Epithelial cell of proximal tubule (primary cell): ENCODE measurements at places on chromosomes 1 and 21.

DNA sequence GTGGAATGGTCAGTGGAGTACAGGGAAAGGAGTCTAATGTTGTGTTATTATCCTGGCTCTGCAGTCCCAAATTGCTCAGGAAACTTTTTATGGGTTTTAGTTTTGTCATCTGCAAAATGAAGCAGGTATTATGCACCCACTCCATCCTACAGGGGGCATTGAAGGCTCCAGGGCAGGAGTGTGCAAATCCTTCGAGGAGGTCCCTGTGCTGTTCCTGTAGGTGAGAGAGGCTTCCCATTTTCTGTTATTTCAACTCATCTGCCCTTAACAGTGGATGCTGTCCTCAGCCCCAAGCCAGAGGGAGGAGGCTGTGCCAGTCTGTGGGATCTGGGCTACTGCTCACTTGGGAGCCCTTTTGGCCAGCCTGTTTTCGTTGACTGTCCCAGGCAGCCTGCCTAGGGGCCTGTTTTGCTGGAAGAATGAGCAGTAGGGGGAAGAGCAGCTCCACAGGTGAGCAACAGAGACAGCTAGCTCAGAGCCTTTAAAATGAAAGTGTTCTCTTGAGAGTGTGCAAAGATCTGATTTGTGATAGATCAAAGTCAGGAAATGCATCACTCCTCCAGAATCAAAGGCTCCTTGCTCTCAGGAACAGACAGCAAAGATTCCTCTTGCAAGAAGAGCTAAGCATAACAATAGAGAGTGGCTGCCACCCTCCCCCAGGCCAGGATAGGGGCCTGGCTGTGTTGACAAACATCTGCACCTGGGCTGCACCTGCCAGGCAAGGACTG lies 317.6 kb upstream of the PROX1 start:
- DNase-seq = no peak

- peak; percentile 95 for DNase-seq
Observed at GRCh38 chr1:153375511-153375910, at the start of gene S100A12. Gene S100A12 (minus strand): TSS chr1:153375621. CDS start chr1:153374592, 1,029 bp downstream.

- peak; percentile 72 for DNase-seq
Observed at GRCh38 chr1:76158126-76158525, 83.6 kb downstream of the ST6GALNAC3 start.

DNA sequence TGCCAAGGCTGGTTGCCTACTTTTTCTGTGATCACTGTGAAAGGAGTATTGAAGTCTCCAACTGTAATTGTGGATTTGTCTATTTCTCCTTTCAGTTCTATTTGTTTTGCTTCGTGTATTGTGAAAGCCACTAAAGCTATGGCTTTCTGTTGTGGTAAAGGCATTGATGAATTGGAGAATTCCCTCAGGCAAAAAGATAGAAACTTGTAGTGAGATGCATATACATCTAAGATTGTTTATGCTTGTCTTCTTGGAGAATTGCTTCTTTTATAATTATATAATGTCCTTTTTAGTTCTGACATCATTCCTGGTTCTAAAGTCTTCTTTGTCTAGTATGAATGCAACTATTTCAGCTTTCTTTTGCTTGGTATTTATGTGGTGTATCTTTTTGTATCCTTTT lies 36.8 kb downstream of the SWT1 start:
- DNase-seq = no peak

GRCh38 chr1:237953238-237953637 lies 62.5 kb upstream of the ZP4 start:
- DNase-seq = no peak

- DNase-seq = no peak
Observed at GRCh38 chr1:153842006-153842471, 66.8 kb downstream of the SLC27A3 start.

DNA sequence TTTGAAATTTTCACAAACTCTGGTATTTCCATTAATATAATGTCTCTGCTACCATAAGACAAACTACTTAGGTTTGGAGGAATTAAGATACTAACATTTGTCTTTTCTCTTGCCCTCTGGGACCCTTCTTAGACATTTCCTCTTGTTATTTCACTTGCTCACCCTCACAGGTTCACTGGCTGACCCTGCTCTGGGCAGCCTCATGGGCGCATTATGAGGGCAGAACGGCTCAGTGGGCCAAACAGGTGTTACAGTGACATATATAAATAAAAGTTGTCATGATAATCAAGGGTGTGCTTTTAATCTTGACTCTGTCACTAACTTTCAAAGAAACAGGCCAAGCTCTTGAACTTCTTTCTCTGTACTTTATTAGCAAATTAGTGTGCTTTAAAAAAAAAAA lies 46.5 kb downstream of the ZNHIT6 start:
- no peak for DNase-seq

DNA sequence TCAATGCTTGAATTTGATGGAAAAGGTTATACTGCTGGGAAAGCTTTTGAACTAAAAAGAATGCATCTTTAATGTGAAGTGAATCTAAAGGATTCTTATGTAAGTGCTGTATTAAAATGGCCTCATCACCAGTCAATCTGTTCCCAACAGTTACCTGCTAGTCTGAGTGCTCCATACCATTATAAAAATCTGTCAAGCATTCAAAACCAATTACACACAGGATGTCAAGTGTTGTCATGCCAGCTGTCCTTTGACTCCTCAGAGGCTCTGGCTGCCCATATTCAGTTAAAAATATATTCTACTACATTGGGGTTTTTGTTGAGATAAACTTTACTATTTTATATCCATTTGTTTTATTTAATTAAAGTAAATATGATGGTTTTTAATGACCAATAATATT lies 1587.7 kb downstream of the AMY1C start:
- no peak for DNase-seq

DNA sequence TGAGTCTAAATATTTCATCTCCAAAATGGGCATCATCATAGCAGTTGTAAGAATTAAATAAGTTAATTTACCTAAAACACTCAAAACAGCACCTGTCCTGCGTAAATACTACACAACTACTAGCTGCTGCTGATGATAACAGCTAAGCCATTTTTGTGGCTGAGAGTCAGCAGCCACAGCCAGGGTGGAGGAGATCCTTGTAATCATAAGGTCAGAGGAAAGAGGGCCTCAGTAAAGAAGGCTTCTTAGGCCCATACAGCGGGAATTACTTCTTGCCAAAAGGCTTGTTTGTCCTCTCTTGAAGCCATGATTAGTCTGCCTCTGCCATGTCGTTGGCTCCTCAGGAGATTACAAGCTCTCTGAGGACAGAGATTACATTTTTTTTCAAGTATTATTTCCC lies 245.0 kb downstream of the FGGY start:
- no peak for DNase-seq

DNA sequence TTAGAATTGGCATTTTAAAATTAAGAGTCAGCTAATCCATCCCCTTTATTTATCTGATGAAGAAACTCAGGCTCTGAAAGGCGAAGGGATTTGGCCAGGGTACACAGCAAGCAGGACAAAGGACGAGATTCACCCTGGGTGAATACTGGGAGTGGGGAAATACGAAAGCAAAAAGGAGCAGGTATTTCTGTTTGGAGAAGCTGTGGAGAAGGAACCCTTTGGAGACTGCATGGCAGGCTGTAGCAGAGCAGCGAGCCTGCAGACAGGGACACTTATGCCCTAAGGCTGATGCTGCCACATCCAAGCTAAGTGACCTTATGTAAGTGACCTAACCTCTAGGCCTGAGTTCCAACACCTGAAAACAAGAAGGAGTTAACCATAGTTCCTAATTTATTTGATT lies 207.2 kb upstream of the C1orf87 start:
- no peak for DNase-seq

DNA sequence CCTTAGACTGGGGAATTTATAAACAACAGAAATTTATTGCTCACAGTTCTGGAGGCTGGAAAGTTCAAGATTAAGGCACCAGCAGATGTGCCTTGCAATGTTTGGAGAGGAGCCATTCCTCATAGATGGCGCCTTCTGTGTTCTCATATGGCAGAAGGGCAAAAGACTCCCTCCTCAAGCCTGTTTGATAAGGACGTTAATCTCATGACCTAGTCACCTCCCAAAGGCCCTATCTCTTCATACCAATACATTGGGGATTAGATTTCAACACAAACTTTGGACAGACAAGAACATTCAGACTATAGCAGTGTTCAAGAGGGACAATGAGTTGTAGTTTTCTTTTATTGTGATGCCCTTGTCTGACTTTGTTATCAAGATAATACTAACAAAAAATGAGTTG lies 34.3 kb downstream of the PSMG1 start:
- DNase-seq = no peak

DNA sequence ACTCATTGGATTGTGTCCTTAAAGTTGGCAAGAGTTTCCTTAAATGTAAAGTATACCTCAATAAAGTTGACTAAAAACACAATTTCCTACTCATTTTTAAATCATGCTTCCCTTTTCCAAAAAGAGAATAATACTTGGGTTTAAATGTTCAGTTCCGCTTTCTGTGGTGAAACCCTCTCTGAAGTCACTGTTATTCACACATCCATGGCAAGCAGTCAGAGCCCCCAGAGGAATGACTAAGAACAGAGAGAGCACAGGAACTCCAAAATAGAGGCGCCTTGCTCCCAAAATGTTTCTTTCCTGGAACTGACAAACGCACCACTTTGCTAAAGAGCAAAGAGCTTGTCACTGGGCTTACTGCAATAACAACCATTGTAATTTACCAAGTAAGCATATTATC lies 142.5 kb downstream of the TIAM1 start:
- DNase-seq = no peak

- no peak for DNase-seq
Observed at GRCh38 chr1:222759451-222760035, 22.5 kb downstream of the FAM177B start.

- DNase-seq = no peak
Observed at GRCh38 chr1:221169447-221169889, 290.2 kb downstream of the HLX start.

GRCh38 chr1:227042292-227042691 lies 102.2 kb downstream of the COQ8A start:
- no peak for DNase-seq

- no peak for DNase-seq
Observed at GRCh38 chr1:214500340-214501055, 50.9 kb downstream of the PTPN14 start.

DNA sequence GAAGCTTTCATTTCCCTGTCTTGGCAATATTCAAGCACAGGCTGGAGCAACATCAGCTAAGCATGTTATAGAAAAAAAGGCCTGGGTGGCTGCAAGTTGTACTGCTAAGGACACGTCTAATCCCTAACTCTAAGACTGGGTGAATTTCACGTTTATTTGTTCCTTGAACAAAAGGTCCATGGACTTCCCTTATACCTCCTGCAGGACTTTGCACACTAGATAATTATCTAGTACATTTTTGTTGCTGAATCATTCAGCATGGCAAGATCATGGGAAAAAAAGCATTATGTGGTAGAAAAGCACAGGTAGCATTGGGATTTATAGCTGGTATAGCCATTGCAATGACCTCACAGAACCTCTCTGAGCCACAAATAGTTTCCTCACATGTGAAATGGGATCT lies 130.7 kb upstream of the DMRTA2 start:
- DNase-seq = no peak

- DNase-seq = no peak
Observed at GRCh38 chr1:98112626-98113025, 191.8 kb upstream of the DPYD start.
